Tibial nerve (tissue), 4 donors: ENCODE measurements at places on chromosomes 6 and 20.
A peak's percentile ranks its signal among the peaks of the same experiment; 100 is the strongest.

- DNase-seq, result no peak
These were observed 56.0 kb downstream of the GMPR start for GRCh38 chr6:16294371-16294770.

- no peak for DNase-seq
These were observed 263.4 kb downstream of the NKAIN2 start for GRCh38 chr6:124066946-124067552.

- no peak for DNase-seq
These were observed 373.5 kb downstream of the HTR1B start for GRCh38 chr6:77089776-77090175.

GRCh38 chr6:142613981-142614380, 312.2 kb downstream of the ADGRG6 start:
- DNase-seq, result no peak

GRCh38 chr6:6248651-6249050, 71.8 kb downstream of the F13A1 start:
- no peak for DNase-seq

- DNase-seq, result no peak
These were observed 32.5 kb downstream of the NDUFAF5 start for GRCh38 chr20:13817342-13817741.

DNA sequence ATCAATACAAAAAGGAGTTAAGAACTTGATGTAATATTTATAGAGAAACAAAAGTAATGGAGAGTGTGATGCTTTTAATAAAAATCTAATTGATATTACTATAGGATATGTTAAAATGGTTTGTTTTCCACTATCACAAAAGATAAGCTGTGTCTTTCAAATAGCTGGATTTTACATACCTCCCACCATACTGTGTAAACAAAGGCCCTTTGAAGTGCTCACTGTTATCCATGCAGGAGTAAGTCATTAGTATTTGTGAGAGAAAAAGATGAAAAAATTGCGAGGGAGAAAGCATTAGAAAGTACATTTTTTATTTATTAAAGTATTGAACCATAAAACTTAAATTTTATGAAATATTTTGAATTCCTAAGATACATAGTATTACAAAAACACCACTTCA, 733.0 kb downstream of the GRIK2 start:
- DNase-seq, result no peak

GRCh38 chr6:52513464-52513863, 63.4 kb downstream of the TRAM2 start:
- no peak for DNase-seq

DNA sequence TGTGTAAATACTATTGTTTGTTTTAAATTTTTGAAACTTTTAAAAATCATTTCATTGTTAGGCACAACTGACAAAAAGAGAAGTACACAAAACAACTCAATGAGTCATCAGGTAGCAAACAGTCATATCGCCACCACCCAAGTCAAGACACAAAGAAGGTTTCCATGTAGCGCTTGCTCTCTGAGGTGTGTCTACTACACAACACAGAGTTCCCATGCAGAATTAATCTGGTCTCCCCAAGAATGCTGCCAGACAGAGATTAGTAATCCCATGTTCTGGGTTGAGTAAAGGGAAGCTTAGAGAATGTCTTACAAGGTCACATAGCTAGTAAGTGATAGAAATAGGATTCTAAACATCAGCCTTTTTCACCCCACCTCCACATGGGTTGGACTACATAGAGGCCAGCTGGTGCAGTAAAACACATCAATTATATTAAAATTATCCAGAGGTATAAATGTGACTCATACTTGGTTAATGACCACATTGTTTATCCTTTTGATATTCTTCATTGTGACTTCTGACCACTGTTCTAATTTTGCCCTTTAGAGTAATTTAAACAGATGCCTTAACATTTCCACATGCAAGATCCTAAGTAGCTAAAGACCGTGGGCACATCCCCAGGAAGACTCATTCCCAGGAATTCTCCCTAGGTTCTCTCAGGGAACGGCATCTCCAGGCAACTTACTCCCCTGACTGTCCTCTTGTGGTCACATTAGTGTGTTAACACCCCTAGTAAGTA, 413.5 kb downstream of the PRKN start:
- no peak for DNase-seq

DNA sequence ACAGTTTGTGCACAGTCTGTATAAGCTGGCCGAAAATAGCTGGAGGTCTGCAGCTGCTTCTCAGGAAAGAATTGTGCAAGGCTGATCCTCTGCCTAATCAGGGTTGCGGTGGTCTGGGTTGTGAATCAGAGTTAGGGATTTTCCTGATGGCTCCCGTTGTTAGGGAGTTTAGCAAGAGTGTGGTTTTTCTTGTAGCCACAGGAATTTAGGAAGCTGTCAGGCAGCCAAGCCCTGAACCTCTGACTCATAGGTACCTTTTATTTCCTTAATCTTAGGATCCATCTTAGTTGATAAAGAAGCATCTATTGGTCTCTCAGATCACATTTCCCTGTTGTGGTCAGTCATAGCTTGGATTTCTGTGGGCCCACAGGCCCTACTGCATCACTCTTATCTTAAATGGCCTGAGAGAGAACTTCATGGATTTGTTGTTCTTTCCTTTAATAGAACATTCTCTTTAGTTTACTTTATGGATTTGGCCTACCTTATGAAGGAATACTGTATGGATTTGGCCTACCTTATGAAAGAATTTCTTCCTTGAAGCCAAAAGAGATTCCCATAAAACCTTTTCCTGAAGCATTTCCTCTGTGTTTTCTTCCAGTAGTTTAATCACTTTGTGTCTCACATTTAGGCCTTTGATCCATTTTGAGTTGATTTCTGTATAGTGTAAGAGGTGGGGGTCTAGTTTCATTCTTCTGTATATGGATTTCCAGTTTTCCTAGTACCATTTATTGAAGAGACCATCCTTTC, 10.3 kb downstream of the KIF25 start:
- DNase-seq, result peak; percentile 52

GRCh38 chr6:108169464-108170331, 3.9 kb downstream of the NR2E1 start:
- DNase-seq, result no peak

DNA sequence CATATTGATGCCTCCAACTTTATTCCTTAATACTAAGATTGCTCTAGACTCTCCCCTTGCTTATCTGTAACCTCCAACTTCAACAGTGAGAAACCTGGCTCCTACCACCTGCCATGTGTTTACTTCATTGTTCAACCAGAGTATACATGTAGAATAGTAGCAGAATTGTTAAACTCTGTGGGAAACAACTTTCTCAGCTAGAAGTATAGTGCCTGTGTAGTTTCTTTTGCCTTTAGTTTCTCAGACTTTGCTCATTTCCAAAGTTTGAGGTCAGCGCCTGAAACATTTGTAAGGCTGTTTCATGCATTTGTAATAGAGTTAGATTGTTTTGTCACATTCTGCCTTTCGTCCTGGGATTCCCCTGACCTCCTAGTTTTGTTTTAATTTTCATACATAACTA, 34.9 kb upstream of the HECA start:
- no peak for DNase-seq

GRCh38 chr20:20359628-20360027, 8.3 kb upstream of the INSM1 start:
- no peak for DNase-seq

DNA sequence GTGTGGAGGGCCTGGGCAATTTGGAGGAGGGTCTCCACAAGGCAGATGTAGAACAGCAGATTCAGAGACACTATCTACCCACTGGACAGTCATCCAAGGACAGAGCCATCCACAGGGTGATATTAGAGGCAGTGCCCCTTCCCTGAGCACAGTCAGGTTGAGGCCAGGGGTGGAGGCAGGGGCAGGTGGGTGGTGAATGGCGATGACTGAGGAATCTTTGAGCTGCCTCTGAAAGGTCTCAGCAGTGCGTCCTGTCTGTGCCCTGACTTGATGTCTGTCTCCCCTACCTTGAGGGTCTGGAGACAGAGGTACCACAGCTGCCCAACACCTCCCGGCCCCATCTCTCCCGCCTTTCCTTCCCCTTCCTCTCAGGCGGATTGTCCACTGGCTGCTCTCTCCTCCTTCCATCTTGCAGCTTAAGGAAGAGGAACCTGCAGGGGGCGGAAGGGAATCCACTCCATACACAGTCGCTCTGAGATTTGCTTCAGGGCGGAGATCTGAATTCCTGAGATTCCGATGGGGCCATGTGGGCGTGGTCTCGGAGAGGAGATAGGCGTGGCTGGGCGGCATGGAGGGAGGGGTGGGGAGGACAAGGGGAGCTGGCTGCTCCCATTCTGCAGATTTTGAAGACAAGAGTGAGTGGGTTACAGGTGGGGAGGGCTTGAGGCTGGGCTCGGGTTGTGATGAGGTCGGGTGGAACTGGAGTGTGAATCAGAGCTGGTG, 1.7 kb downstream of the MUCL3 start:
- DNase-seq, result peak; percentile 30

GRCh38 chr6:162922563-162923166, 194.9 kb downstream of the PACRG start:
- no peak for DNase-seq

DNA sequence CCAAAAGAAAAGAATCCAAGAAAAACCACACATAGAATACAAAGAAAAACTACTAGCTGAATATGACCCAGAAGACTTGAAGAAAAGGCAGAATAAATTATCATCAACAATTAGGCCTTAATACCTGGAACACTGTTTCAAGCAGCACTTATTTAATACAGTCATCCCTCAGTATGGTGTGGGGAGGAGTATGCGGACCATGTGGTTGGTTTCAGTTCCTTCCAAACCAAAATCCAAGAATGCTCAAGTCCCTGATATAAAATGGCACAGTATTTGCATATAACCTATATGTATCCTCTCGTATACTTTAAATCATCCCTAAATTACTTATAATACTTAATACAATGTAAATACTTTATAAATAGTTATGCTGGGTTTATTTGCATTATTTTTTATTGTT, 16.1 kb downstream of the CDK19 start:
- DNase-seq, result no peak

GRCh38 chr6:70474751-70475150, 61.4 kb downstream of the FAM135A start:
- no peak for DNase-seq

GRCh38 chr6:135909737-135910387, 58.4 kb downstream of the PDE7B start:
- peak; percentile 56 for DNase-seq

- DNase-seq, result no peak
These were observed 16.1 kb upstream of the ZNF217 start for GRCh38 chr20:53609491-53610445.

DNA sequence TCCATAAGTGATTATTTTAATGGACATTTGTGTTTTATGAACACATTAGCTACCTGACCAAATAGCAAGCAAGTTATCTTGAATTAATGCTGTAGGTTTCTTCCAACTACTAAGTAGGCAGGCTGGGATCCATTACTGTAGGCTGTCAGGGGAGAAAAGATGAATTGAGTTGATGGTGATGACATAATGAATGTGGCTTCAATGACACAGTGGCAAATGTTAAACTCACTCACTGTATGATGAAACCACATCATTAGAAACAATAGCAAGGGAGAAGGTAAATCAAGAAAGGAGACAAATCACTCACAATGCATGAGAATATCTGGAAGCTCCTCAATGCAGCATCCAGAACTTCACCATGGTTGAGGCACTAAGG, 529.7 kb upstream of the CITED2 start:
- no peak for DNase-seq

DNA sequence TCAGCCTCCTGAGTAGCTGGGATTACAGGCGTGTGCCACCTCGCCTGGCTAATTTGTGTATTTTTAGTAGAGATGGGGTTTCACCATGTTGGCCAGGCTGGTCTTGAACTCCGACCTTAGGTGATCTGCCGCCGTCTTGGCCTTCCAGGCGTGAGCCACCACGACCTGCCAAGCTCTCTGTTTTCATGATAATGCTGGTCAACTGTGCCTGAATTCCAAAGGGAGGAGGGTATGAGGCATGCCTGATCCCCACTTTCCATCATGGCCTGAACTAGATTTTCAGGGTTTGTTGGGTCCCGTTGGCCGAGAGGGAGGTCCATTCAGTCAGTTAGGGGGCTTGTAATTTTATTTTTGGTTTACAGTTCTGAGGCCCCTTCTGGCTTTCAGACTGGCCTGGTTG, 28.0 kb upstream of the ANGPT4 start:
- DNase-seq, result no peak

DNA sequence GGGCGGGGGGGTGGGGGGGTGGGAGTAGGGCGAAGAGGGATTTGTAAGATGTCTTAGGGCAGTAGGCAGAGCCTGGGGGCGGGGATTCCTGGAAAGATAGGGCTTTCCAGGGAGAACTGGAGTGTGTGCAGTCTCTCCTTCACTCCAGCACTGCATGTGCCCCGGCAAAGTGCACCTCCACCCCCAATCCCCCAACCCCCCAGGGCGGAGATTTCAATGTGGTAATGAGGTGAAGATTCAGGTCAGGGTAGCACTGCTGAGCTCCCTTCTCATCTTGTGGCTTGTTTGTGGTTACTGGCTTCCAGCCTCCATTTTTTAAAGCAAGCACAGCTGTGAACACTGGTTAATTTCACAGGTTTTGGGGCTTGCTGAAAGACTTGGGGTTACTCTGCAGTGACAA, 5.9 kb downstream of the TMEM239 start:
- no peak for DNase-seq

DNA sequence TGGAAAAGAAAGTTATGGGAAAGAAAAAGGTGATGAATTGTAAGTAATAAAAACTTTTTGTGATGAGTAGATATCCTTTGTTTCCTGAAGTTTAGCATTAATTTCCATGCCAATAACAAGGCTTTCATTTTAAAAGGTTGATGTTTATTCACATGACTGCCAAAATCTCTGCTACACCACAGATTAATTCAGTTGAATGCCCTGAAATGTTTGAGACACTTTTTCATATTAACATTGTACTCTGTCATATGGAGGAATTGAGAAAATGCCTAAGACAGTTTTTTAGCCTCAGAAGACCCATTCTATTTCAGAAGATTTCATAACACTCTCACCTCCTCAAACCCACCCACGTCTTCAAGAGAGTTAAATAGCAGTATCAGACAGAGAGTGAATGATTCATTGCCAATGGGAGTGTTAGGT, 115.5 kb downstream of the ADGRG6 start:
- DNase-seq, result no peak

GRCh38 chr20:22827916-22828315, 207.2 kb upstream of the SSTR4 start:
- DNase-seq, result no peak

GRCh38 chr6:133548423-133549159, 307.4 kb downstream of the EYA4 start:
- DNase-seq, result no peak

DNA sequence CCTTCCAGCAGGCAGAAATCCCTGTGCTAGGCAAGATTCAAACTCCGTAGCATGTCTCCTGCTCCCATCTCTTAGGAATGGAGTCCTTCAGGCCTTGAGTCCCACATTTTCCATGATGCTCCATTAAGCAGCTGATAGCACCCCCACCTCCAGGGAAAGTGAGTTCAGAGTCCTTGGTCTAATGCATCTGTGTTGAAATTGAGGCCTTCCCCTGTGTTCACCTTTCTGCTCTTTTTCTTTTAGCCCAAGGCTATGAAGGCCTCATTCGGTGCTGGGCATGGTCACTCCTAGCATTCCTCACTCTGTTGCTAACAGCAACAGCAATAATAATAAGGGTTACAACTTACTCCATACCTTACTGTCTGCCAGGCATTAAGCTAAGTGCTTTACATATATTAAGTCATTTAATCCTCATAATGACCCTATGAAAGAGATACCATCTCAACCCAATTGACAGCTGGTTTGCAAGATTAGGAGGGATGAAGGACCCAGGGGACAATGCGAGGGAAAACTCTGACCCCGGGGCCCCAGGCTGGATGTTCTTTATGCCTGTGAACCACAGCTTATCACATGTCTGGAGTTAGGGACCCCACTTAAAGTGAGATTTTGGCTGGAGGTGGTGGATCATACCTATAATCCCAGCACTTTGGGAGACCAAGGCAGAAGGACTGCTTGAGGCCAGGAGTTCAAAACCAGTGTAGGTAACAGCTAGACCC, 17.5 kb upstream of the PANK2 start:
- no peak for DNase-seq

GRCh38 chr6:150491811-150492172, 107.9 kb upstream of the PLEKHG1 start:
- no peak for DNase-seq
